Stimulated activated CD4-positive, alpha-beta T cell treated with anti-CD3 and anti-CD28 coated beads, Interleukin-1b, Interleukin-23, amount 100 ng/mL, for 4 hours (primary cell): ENCODE measurements at places on chromosomes 13 and 19.

DNA sequence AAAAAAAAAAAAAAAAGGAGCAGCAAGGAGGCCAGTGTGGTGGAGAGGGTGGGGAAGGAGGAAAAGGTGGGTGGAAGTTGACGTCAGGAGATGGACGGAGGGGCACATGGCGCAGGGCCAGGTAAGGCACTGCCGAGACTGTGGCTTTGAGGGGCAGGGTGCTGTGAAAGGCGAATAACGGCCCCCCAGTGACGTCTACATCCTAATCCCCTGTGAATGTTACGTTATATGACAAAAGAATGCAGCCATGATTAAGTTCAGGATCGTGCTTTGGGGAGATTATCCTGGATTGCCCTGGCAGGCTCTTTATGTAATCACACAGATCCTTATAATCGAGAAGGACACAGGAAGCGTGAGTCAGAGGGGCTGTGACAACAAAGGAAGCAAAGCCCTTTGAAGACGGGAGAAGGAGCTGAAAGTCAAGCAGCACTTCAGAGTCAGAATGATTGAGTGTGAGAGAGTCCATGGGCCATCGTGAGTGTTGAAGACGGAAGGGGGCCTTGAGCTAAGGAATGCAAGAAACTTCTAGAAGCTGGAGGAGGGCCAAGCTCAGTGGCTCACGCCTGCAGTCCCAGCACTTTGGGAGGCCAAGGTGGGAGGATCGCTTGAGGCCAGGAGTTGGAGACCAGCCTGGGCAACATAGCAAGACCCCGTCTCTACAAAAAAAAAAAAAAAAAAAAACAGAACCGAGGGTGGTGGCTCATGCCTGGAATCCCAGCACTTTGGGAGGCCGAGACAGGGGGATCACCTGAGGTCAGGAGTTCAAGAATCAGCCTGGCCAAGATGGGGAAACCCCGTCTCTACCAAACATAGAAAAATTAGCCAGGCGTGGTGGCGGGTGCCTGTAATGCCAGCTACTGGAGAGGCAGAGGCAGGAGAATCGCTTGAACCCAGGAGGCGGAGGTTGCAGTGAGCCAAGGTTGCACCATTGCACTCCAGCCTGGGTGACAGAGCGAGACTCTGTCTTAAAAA is 13.8 kb upstream of the CEACAM16 start:
- no peak for DNase-seq

- no peak for DNase-seq
These were observed 61.2 kb downstream of the MYH14 start for GRCh38 chr19:50264483-50265186.

DNA sequence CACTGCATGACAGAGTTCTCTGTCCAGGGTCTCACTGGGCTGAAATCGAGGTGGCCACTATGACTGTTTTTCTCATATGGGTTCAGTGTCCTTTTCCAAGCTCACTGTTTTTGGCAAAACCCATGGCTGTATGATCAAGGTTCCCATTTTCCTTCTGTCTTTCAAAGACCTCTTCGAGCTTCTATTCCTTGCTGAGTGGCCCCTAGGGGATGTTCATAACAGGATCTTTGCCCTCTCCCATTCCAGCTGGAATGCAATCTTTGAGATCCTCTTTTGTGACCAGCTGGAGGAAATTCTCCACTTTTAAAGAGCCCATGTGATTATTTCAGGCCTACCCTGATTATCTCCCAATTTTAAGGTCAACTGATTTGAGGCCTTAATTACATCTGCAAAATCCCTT is 572.5 kb upstream of the SLC10A2 start:
- DNase-seq = no peak

DNA sequence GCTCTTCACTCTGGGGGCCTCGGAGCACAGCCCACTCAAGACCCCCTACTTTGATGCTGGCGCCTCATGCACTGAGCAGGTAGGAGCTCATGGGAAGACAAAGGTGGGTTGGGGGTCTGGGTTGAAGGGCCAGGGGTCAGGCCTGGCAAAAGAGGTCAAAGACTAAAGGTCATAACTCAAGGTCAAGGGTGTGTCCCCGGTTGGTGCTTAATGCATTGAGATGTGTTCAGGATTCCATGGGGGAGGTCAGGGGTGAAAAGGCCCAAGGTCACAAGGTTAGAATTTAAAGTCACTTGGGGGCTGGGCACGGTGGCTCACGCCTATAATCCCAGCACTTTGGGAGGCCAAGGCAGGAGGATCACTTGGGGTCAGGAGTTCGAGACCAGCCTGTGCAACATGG is 4.9 kb upstream of the TOMM40 start:
- no peak for DNase-seq

DNA sequence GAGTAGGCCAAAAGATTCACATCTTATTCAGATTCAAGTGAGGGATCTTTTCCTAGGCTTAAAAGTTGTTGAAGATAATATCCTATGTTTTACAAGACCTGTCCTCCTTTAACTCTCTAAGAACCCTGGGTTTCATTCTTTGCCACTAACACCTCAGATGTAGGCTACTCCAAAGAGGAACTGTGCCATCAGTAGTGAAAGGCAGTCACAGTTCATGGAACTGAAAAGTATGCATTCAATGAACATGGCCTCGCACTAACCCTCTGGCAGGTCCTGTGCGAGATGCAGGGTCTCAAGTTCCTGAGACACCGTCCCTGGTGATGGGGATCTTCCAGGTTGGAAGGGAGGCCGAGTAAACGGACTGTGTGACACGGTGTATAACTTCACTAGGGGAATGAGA is 4.3 kb downstream of the LGALS14 start:
- DNase-seq = no peak

DNA sequence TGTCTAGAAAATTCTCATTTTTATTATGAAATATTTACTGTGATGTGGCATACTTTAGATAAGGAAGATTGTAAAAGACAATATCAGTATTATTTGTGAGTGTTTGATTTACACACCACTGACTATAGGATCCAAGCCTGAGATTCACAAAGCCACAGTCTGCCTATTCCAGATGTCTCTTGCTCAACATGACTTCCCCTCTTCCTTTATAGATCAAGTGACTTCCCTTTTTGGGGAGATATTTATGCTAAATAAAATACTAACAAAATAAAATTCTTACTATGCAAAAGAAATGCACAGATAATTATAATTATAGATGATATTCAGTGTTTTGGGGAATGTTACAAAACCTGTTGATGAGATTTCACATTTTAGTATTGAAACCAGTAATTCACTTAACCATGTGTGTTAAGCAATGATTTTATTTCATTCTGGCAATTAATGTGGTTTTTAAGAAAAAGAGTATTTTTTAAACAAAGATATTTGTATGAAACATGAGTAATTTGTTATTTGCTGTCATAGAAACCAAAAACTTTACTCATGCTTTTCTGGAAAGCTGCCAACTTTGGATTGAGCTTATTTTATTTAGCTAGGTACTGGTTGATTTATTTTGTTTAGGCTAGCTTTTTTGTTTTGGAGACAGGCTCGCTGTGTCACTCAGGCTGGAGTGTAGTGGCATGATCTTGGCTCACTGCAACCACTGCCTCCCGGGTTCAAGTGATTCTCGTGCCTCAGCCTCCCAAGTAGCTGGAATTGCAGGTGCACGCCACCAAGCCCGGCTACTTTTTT is 13.7 kb upstream of the GPR183 start:
- DNase-seq = no peak

DNA sequence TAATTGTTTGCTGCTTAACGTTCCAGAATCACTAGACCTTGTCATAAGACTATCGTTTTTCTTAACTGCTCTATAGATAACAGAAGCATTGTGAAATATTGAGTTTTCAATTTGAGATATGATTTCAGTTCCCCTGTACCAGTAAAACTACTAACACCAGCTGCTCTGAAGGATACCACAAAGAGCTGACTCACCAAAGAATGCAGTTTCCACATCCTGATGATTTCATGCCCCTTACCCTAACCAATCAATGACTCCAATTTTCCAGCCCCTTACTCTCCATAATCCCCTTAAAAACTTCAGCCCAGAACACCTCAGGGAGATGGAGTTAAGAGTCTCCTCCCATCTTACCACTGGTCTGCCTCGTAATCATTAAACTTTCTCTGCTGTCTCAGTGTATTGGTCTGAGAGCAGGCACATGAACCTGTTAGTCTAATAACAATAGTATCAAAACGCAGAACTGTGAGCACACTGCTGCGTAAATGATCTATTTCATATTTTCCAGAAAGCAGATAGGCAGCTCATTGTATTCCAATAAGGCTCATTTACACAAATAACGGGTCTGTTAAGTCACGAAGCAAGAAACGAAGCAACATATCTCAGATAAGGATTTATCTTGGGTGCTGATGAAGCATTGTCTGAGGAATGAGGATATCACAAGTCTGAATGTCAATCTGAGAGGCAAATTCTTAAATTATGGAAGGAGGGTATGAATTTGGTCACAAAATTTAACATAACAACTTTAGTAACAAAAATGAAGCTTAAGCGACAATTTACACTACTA is 14.1 kb upstream of the CCNA1 start:
- DNase-seq = no peak

- no peak for DNase-seq
These were observed 404 bp upstream of the IL27RA start for GRCh38 chr19:14030997-14031718.

- no peak for DNase-seq
These were observed 124.5 kb downstream of the ITGBL1 start for GRCh38 chr13:101576977-101577376.
